ENCODE measurements at places on chromosomes 11 and 22.

DNA sequence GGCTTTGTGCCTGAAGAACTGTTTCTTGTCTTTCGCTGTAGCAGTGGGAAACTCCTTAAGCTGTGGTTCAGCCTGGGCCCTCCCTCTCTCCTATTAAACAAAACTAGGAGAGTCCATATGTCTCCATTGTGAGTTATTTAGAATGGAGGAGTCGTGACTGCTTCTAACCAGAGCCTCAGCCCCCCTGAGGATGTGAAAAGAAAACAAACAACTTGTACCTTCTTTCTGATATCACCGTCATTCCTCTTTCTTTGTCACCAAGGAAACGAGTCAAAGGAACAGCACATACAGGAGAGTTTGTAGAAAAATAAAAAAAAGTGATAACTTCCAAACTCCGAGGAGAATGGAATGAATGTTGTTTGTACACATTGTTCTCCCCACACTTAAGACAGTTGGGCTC, 11.6 kb upstream of the EXT2 start:
- no peak for DNase-seq

DNA sequence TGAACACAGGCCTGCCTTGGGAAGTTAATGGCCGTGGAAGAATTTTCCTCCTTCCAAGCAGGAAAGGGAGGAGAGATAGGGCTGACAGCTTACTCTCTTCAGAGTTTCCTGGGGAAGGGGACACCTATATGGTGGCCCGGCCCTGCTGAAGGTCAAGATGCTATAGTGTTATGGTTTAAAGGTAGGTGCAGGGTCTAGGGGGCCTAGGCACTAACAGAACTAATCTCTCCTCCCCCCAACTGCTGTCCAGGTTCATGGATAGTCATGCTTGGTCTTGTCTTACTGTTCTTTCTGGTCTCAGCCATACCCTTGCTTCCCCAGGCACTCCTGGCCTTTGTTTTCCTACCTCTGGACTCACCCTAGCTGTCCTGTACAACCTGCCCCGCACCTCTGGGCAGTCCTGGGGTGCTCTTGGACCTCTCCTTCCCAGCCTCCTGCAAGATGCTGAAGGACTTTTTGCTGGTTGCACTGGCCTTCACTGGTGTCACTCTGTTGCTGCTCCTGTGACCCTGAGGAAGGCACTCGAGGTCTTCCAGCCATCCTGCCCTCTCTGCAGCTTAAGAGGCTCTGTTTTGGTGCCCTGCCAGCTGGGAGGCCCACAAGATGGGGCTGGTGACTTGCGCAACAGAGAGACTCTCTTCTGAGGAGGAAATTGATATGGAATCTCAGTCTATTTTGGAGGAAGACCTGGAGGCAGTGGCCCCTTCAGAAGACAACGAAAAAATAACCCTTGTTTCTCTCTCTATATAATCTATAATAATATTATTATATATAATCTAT, 17.9 kb downstream of the SEC14L3 start:
- no peak for DNase-seq

DNA sequence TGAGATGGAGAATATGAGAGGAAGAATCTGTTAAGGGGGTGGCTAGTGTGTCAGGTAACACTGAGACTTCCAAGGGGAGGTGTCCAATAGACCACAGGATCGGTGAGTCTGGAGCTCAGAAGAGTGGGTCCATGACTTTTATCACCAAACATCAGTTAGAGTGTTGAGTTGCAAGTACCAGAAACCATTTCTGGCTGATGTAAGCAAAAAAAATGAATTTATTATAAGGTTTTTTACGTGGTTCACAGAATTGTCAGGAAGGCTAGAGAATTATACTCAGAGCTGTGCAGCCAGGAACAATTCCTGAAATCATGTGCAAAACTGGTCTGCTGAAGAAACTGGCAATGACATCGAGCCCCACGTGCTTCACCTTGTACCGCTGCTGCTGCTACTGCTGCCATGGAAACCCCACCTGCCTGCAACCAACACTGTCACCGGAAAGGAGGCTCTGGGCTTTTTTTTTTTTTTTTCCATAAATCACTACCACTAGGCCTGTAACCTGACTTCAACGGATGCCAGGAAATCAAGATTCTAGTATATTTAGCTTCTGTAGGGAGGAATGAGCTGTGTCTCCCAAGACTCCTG, 16.6 kb upstream of the STK33 start:
- DNase-seq: no peak

GRCh38 chr11:101288392-101288791, 158.8 kb upstream of the PGR start:
- DNase-seq: no peak

DNA sequence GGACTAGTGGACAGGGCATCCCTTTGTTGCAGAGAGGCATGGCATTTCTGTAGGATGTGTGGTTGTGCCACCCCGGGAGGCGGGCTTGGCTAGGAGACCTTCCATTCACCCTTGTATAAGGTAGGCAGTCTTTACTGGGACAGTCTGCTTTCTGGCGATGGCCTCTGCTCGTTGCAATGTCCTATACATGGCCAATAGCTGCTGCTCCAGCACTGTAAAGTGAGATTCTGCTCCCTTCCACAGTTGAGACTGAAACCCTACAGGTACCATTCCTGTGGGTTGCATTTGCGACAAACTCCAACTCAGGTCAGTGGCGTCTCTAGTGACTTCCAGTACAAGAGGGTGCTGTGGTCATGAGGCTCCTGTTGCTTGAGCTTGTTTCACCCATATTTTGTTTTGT, 20.4 kb upstream of the APOL3 start:
- DNase-seq: no peak

DNA sequence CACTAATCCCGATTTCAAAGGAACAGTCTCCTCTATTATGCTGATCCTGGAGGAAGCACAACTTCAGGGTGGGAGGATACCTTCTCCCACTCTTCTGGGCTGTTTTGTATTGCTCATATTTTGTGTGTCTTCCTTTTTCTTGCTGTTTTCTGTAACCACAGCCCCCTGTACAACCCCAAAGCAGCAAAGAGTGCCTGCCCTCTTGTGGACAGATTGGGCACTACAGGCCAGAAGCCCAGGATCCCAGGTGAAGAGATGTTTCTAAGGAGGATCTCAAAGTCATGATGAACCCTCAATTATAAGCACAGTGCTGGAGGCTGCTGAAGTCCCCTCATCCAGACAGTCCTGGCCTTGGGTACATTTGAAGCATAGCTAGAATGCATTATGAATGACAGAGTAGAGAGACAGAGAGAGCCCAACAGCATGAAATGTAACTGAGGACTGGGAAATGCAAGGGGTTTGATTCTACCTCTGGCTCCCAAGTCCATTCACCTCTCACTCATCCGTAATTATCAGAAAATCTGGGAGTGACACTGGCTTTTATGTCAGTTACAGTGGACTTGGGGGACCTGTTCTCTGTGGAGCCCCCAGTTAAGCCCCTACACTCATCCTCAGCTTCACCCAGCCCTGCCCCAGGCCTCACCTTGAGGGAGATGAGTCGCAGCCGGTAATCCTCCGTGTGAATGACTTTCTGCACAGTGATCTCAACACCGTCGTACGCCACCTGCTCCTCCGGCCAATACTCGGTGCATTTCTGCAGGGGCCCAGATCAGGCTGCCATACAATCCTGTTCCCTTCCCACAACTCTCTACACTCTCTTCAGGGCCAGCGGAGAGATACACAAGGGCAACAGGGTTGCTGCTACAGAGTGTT, 6.2 kb upstream of the IGSF22 start:
- DNase-seq: peak; percentile 22

GRCh38 chr11:63613517-63614135, 607 bp downstream of the PLAAT3 start:
- DNase-seq: peak; percentile 92

- DNase-seq: peak; percentile 84
These were observed 198.2 kb downstream of the SWAP70 start for GRCh38 chr11:9861860-9862725.

DNA sequence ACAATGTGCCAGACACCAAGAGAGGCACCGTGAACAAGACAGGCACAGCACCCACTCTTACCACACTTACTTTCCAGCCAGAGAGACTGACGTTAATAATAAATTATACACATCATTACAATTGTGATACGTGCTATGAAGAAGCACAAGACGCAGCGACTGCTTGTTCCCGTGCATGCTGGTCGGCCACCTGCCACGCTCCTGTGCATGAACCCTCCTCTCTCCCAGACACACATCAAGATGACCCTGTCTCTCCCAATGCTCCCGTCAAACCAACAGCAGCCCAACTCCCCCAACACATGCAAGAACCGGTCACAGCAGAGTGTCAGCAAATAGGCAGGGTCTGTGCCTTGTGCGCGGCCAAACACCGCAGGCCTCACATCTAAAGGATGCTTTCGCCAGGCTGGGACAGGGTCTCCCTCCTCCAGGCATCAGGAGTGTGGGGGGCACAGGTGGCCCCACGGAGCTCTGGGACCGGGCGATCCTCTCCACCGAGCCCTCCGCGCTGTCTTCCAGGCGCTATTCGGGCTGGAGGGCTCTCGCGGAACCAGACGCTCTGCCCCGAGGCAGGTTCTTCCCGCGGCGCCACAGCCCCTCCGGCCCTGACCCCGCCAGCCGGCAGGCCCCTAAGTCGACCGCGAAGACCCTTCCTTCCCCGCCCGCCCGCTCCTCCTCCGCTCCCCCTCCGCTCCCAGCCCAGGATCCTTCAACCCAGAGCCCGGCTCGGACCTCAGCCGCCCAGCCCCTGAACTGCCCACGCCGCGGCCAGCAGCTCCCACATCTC, 533 bp downstream of the SERGEF start:
- DNase-seq: peak; percentile 45

- no peak for DNase-seq
These were observed 29.4 kb downstream of the PACSIN2 start for GRCh38 chr22:42985531-42985905.

GRCh38 chr11:119153049-119153818, 4.4 kb downstream of the ABCG4 start:
- no peak for DNase-seq

DNA sequence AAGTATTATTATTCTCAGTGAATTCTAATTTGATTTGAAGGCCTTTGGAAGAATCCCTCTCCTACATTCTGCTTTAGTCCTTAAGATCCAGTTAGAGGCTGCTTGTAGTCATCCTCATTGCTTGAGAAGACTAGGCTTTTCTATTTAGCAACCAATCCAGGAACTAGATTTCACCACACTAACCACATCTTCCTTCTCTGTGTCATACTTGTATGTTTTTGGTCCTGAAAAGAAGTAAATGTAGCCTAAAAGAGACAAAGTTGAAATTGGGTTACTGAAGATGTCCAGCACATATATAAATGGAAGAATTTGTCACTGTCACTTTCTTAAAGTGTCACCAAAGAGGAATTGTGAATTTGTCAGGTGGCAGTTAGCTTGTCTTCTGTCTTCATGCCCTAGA, 46.6 kb upstream of the MMP7 start:
- no peak for DNase-seq

GRCh38 chr11:7348432-7349304, 97.0 kb downstream of the SYT9 start:
- peak; percentile 41 for DNase-seq

DNA sequence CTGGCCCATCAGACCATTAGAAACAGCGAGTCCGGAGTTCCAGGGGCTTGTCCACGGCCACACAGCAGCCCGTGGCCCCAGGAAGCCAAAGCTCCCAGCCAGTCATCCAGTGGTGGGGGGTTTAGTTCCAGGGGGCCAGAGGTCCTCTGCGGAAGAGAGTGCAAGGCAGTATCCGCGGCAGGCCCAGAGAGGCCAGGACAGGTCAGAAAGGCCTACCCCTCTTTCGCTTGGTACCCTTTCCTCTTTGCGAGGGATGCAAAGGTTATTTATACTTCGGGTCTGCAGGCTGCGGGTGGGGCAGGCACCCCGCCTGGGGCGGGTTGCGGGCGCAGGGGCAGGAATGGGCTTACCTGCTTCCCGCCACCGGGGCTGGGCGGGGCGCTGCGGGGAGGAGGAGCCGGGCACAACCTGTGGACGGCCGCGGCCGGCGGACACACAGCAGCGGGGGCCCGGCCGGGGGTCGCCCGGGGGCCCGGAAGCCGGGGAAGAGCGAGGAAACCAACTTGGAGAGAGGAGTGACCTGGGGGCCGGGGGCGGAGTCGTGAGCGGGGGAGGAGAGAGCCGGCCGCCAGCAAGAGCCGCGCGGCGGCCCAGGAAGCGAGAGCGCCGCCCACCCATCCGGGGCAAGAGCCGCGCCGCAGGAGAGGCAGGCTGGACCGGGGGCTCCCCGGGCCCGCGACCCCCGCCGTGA, at the start of gene SH3BP1:
Gene SH3BP1 (plus strand): TSS at position 600 of the 691 bp plus-strand sequence. CDS start 119 bp downstream, outside the sequence.
- DNase-seq: peak; percentile 79
